ENCODE measurements at places on chromosomes 6 and 20.
A peak's percentile ranks its signal among the peaks of the same experiment; 100 is the strongest.

DNA sequence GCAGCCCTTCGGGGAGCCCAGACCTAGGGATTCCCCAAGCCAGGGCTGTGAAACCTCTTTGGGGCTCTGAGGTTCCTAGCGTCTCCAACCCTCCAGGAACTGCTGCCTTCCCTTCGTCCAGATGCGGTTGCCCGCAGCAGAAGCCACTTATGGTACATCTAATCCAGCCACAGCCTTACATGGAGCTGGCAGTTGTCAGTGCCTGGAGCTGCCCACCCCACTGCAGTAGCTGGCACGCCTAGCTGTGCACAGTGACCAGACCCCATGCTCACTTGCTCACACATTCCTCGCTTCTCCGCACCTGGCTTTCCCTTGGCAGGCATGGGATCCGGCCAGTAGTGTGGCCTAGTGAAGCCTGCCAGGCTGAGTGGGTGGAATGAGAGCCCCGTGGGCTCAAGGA lies 547.6 kb downstream of the TBC1D32 start:
- no peak for DNase-seq

DNA sequence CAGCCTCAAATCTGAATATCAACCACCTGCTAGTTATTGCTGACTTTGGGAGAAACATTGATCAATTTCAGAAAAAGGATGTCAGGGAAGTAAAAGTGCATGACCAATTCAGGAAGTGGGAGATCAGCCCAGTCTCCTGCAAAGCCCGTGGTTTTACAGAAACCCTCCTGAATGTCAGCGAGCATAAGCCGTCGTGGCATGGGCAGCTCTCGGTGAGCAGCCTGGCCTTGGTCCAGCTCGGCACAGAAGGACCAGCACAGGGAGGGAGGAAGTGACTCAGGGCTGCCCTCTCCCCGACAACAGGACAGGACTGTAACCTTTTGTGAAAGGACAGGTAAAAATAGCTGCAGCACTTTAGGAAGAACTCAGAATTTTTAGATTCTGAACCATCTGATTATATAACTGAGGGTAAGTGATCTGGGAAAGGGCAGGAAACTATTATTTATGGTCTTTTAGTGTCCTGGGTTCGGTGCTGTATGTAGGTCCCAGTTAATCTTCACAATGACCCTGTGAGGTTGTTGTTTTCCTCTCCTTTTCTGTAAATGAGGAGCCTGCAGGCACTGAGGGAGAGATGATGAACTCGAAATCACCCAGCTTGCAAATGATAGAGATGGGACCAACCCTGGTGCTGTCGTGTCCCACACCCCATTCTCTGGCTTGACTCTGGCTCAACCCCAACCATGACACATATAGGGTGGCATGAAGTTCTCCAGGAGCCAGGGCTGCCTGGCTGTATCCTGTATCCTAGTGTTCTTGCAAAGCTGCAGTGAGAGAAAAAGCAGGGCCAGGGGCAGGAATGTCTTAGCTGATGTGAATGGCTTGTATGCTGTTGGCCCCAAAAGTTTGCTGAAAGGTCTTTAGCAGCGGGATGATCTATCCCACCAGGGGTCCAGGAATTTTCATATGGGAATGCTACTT lies 37.6 kb downstream of the NRN1 start:
- no peak for DNase-seq

DNA sequence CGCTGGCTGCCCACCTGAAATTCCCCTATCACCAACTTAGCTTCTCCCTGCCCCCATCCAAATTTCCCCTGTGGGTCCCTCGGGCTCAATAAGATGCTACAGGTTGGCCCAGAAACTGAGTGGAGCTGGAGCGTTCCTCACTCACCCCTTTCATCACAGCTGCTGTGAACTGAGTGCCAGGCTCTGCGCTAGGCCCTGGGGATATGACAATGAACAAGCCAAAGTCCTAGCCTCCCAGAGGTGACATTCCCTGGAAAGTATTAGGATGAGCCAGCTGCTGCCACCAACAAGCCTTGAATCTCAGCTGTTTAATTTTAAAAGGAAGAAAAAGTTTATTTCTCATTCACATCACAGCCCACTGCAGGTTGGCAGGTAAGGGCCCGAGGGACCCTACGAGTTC lies 86.6 kb upstream of the EYA2 start:
- DNase-seq: no peak

DNA sequence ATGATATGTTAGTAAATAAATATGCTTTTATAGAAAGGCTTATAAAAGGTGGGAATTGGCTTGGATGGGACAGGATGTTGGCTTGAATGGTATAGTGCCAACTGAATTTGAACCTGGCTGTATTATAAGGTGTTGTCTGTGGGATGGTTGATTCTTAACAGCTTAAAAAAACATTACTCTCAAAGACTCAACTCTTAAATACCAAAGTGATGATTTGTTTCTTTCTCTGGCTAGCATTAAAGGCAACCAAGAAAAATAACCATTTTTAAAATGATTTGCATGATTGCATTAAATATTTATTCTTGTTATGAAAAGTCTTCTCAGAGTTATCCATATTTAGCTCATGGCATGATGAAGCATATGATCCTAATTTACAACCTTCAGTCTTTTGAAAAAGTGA lies 216.2 kb downstream of the RIMS1 start:
- DNase-seq: no peak

DNA sequence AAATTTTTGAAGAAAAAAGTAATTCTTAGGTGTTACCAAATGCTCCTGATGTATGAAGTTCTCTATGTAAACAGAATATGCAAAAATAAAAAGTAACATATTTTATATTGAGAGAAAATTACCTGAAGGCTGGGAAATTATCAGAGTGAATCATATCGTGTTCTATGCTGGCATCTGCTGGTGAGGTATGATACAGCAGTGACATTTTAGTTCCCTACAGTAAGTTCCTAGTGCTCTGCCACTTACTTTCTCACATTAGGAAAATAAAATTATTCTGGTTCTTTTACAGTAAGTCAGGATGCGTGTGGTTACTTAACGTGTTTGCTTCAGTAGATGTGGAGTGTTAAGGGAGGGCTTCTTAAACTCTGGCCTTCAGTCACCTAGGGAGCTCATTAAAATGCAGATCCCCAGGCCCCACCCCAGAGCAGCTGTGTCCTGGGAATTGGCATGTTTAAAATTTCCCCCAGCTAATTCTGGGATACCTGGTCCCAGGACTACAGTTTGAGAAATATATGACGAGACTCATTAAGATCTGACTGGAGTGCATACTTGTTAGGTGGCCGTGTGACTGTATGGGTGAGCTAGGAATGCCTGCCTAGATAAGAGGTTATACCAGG lies 3.2 kb downstream of the ACTR5 start:
- no peak for DNase-seq

DNA sequence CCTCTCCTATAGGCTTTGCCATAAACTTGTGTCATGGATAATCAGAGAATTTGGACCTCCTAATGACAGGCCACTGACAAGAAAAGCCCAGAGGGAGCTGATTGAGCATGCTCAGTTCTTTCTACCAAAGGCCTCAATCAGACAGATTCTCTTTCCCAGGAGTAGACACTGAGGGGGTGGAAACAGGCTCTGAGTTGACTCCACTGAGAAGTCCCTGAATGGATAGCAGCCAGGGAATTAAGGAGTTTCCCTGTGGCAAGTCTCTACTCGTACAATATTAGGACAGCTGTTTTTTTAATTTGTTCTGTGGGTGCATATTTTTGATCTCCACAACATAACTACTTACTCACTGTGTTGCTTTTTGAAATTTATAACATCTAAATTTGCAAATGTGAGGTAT lies 63.3 kb downstream of the SLC16A10 start:
- DNase-seq: no peak

DNA sequence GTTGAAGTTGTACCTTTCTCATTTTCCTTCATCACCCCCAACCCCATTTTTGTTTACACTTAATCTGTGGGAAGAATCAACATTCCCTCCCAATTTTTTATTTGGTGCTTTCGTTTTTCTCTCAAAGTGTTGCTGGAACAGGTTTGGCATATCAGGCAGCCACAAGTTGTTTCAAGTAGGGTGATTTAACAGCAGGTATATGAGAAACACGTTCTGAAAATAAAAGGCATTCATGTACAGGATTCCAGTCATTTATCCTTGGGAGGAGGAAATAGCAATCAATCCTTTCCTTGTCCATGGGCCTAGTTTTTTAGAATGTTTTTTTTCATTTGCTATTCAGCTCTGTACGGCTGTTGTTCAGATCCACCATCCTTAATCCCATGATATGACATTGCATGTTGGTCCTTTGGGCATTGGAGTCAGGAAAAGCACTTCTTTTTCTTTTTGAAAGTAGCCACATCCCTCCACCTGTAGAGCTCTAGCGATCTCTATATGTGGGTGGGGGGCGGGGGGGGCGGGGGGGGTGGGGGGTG lies 120.2 kb downstream of the JARID2 start:
- no peak for DNase-seq

DNA sequence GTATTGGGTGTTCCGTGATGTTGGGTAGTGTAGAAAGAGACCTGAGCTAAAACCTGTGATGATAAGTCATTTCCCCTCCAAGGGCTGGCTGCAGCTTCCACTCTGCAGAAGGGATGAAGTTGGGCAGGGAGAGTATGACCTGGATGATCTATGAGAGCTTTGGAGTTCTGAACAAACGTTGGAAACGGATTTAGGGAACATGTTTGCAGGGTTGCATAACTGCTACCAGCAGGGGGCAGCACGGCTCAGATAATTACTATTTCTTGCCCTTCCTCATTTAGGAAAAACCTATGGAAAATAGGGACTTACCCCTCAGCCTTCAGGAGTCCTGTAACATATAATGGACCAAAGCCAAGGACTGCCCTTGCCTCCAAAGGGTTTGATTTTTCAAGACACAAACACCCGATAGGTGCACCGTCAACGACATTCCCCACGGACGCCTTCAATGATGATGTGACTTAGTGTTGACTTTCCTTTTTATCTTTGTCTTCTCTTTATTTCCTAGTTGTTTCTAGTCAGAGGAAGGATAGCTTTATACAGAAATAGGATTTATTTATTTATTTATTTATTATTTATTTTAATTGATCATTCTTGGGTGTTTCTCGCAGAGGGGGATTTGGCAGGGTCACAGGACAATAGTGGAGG lies 164.9 kb upstream of the SASH1 start:
- peak; percentile 70 for DNase-seq

- DNase-seq: no peak
Measured at GRCh38 chr20:59667981-59668515, 63.7 kb downstream of the PHACTR3 start.
